ENCODE measurements at places on chromosomes 13 and 19.

- no peak for DNase-seq
These were observed 19.8 kb downstream of the ZNF583 start for GRCh38 chr19:56423985-56424353.

DNA sequence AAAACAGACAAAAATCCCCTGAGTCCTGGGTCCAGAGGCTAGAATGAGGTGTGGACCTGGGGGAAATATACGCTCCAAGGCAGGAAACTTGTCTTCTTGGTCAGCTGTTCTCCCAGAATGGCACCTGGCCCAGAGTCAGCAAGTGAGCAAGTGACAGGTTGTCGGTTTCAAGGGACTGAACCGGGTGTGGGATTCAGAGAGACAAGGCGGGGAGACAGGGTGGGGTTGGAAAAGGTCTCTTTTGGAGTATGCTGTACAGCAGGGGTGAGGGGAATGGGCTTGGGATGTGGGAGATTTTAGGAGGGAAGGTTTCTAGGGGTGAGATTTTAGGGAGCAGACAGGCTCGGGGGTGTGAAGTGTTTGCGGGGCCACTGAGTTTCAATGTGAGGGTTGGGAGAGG lies 83.3 kb downstream of the RYR1 start:
- DNase-seq = no peak

- no peak for DNase-seq
These were observed 1.4 kb downstream of the SIAH3 start for GRCh38 chr13:45850027-45850613.

- no peak for DNase-seq
These were observed 118.4 kb upstream of the OBI1 start for GRCh38 chr13:78777396-78777795.

- DNase-seq = no peak
These were observed 47.8 kb upstream of the C1QTNF9 start for GRCh38 chr13:24261566-24261965.

GRCh38 chr13:22103046-22104027 lies 432.5 kb downstream of the FGF9 start:
- no peak for DNase-seq

- no peak for DNase-seq
These were observed 133.9 kb upstream of the WASF3 start for GRCh38 chr13:26423629-26424028.

- DNase-seq = no peak
These were observed 16.1 kb downstream of the MED16 start for GRCh38 chr19:876780-877314.

Measured in DMS79 treated with DMSO at 0.1 percent for 48 hours (cell line).